ENCODE measurements at places on chromosomes 6 and 20.

GRCh38 chr20:58228103-58228483, 360 bp downstream of the ANKRD60 start:
- DNase-seq, result no peak

- DNase-seq, result no peak
These were observed 32.7 kb upstream of the MARCKS start for GRCh38 chr6:113824411-113824810.

DNA sequence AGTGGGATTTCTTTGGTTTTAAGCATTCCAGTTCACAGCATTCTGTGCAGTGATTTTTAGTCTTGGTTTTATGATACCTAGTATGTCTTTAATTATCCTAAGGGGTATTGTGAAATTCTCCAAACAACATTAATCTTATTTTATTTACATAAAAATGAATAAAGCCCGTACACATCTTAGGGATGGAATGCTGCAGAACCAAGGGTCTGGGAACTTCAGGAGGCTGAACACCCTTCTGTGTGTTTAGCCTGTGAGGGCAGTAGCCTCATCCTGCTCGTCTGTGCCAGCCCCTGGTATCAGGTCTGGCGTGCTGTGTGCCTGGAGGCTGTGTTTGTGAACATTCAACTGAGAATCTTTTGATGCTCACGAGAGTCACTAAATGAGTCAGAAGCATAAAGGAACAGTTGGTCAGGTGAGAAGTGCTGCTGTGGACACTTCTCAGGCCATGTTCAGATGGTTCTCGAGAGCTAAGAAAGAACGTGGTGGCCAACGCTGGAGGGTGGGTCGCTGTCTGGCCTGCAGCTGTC, 25.2 kb upstream of the C20orf204 start:
- DNase-seq, result no peak

DNA sequence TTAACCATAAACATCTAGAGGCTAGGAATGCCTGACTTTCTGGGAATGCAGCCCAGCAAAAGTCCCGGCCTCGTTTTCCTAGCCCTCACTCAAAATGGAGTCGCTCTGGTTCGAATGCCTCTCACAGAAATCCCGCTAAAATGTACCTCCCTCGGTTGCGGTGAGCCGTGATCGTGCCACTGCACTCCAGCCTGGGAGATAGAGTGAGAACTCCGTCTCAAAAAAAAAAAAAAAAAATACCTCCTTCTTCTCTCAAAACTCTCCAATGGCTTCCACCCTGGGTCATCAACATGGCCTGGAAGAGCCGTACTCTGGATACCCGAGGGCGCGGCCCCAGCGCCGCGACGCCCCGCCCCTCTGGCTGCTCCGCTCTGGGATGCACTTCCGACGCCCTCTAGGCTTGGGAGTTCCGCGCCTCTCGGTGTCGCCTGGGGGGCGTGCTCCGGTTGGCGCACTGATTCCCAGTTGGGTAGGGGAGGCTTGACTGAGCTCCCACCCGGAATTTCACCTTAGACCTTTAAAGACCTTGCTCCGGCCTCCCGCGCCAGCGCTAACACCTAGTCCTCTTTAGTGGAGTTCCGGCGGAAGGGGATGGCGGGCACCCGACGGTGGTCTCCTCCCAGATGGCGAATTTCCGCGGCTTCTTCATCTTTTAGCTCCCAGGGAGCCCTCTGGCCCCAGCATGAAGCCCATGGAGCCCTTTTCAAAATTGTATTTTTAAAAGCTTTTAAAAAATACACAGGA, 12.3 kb downstream of the HMGN4 start:
- DNase-seq, result no peak

- DNase-seq, result no peak
These were observed 443.8 kb downstream of the BCKDHB start for GRCh38 chr6:80550281-80550680.

GRCh38 chr6:117907601-117908245, 659 bp downstream of the SLC35F1 start:
- no peak for DNase-seq

- no peak for DNase-seq
These were observed 68.0 kb upstream of the QKI start for GRCh38 chr6:163346497-163346961.

DNA sequence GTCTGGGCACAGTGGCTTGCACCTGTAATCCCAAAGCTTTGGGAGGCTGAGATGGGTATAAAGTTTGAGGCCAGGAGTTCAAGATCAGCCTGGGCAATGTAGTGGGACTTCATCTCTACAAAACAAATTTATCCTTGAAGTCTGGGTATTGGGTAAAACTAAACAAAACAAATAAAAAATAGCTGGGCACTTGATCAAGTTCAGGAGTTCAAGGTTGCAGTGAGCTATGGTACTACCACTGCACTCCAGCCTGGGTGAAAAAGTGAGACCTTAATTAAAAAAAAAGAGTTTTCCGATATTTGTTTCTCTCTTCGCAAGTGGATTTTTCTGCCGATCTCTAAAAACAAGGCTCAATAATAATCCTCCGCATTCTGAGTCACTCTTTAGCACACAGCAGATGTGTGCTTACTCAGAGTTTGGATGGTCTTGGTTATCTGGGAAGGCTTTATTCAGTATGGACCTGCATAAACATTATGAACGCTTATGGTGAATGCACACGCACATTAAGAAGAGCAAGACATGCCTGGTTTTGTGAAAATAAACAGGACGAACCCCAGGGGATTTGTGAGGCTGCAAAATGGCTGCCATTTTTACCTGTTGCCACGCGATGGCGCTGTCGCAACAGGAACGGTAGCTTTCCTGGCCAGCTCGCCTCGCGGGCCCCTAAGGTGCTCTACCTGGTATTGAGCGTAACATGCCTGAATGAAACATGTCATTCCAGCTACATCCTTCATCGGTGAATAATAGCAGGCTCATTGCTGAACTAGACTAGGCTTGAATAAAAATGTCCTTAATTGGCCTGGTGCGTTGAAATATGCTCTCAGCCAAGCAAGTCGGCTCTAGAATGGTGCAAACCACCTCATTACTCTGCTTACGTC, 6.0 kb downstream of the OPN5 start:
- no peak for DNase-seq

GRCh38 chr6:108947114-108947854, 99.1 kb downstream of the ARMC2 start:
- no peak for DNase-seq

DNA sequence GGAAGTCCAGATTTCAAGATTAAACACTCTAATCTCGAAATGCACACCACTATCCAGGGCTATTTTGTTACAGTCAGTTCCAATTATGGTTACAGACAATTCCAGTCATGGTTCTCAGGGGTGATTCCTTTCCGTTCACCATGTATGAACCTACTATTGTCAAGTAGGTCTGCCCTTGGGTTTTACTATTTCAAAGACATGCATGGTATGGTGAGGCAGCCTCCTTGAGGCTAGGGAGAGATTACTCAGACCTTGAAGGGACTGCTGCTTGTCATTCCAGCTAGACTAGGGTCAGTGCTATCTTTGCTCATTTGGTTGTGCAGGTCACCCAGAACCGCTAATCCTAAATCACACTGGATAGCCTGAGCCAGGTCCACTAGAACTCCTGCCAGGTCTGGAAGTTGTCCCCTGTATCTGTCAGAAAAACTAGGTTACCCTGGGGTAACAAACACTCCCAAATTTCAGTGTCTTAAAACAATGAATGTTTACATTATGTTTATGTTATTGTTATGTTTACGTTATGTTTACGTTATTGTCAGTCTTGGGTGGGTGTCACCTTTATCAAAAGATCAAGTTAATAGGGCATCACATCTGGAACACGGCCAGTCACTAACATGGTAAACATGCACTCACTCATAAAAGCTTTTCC, 41.1 kb upstream of the E2F3 start:
- DNase-seq, result no peak

- DNase-seq, result no peak
These were observed 4.4 kb downstream of the AMD1 start for GRCh38 chr6:110878751-110879522.

DNA sequence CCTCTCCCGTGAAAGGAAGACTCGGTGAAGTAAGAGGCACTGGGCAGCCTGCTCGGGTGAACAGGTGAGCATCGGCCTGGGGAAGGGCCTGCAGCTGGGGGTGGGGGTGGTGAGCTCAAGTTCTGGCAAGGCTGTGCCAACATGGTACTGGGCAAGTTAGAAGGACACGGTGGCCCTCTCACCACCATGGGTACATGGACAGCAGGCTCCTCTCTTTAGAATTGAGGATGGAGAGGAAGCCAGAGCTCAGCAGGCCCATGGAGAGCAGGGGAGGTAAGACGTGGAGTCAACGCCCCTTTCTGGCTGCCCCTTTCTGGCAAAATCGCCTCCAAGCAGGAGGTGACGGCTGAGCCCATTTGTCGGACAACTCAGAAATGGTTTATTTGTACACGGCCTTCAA, 135.6 kb downstream of the ANKRD60 start:
- DNase-seq, result no peak

GRCh38 chr20:10537850-10538480, 102.9 kb downstream of the SLX4IP start:
- no peak for DNase-seq

DNA sequence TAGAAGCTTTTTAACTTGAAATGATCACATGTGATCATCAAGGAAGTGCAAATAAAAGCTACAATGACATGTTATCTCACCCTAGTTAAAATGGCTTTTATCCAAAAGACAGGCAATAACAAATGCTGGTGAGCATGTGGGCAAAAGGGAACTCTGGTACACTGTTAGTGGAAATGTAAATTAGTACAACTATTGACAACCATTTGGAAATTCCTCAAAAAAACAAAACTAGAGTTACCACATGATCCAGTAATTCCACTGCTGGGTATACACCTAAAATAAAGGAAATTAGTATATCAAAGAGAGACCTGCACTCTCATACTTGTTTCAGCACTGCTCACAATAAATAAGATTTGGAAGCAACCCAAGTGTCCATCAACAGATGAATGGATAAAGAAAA, 108.7 kb downstream of the HTR1B start:
- no peak for DNase-seq

- DNase-seq, result no peak
These were observed 780.4 kb downstream of the KIF16B start for GRCh38 chr20:15792855-15793254.

GRCh38 chr20:47125758-47126591, 230.5 kb downstream of the ZMYND8 start:
- DNase-seq, result no peak

- DNase-seq, result no peak
These were observed 41.9 kb downstream of the TTI1 start for GRCh38 chr20:37991157-37991866.

GRCh38 chr6:150631283-150631983, 31.7 kb downstream of the PLEKHG1 start:
- DNase-seq, result peak; percentile 14

- no peak for DNase-seq
These were observed 679 bp upstream of the RING1 start for GRCh38 chr6:33207552-33208090.

GRCh38 chr6:115870464-115870863, 190.2 kb downstream of the FRK start:
- no peak for DNase-seq

DNA sequence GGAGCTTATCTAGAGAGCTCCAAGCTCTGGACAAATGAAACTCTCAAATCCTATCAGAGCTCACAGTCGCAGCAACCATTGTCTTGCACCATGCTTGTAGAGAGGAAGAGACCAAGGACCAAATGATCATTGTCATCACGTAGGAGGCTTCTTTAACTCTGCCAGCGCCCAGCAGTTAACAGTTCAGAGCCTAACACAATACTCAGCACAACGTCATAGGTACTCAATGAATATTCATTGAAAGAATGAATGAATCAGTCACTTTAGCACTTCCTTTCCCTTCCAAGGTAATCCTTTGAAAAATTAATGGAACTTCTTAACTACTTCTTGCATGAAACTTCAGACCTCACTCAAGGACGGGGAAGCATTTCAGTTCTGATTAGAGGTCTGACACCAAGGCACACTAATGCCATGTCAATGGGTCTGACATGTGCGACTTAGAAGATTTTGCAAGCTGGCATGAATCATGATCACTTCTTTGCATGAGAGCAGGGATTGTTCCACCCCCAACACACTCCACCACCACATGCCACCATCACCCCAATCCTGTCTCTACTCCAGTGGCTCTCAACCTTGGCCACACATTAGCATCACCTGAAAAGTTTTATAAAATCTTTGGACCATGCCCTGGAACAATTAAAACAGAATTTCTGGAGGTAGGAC, 45.1 kb downstream of the KHDC1L start:
- no peak for DNase-seq

DNA sequence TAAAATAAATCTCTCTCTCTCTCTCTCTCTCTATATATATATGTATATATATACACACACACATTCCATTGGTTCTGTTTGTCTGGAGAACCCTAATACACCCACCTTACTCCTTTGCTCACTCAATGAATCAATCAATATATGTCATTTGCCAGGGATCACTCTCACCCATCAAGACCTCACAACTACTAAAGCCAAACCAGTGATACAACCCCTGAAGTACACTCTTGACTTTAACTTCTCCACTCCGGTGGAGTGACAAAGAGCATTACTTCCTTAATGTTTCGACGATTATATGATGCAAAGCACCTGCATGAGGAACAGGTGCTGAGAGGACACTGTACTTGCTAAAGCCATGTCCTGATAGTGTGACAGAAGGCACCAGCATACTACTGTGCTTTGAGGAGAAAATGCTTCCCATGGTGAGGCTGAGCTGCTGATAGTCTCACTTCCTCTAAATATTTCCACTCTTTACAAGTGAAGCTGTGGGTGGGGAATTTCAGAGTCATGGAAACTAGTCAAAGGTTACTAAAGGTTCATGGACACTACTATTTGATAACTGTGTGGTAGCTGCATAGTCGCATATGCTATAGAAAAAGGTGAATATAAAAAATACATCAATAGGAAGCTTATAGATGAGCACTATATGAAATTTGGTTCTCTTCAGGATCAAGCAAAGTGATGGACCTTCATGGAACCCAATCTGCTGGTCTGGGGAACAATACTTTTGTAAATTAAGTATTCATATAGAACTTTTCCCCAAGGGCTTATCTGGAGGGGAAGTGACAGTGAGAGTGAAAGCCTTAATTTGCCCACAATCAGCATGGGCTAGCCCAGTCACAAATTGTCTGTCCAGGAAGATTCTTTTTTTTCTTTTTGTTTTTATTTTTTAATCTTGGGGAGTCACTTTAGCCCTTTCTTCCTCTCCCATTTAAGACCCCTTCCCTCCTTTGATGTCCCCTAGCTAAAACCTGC, 141.9 kb upstream of the NEDD9 start:
- DNase-seq, result no peak

- DNase-seq, result no peak
These were observed 69.7 kb downstream of the DLL1 start for GRCh38 chr6:170221052-170221752.

DNA sequence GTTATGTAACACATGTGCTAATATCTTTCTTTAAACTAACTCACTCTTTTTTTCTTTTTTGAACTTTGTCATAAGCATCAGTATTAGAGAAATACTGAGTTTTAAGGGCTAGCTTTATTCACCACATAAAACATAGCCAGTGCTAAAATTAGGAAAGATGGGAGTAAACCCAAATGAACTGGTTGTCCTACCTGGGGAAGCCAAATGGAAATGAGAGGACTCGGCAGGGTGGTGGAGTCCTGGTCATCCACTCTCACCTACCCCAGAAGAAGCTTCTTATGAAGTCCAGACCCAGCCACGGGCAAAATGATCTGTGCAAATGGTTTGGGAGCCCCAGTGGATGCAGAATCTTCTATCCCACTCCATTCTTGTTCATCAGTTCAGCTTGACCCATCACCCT, 56.1 kb downstream of the MDGA1 start:
- no peak for DNase-seq

Measured in stimulated activated CD4-positive, alpha-beta T cell treated with anti-CD3 and anti-CD28 coated beads, Interleukin-1b, Interleukin-23, amount 100 ng/mL, for 4 hours (primary cell).